ENCODE measurements at places on chromosomes 3 and 15. TPM values are rescaled to one million over a fixed set of nuclear protein-coding genes. Genes with fewer than 3 reads are reported as not detected.

WDR73 gene
- total RNA-seq = 8.9 TPM

- DNase-seq = peak; percentile 33
Observed at GRCh38 chr3:50675179-50676030, 678 bp downstream of the DOCK3 start.

SH2D7 gene
- not detected for total RNA-seq

- DNase-seq = no peak
Observed at GRCh38 chr3:66075281-66075680, 36.6 kb upstream of the MAGI1 start.

PIGZ gene
- 8.0 TPM for total RNA-seq

CAV3 gene
- 56.0 TPM for total RNA-seq

- no peak for DNase-seq
Observed at GRCh38 chr3:190096345-190096744, 24.4 kb downstream of the P3H2 start.

DNA sequence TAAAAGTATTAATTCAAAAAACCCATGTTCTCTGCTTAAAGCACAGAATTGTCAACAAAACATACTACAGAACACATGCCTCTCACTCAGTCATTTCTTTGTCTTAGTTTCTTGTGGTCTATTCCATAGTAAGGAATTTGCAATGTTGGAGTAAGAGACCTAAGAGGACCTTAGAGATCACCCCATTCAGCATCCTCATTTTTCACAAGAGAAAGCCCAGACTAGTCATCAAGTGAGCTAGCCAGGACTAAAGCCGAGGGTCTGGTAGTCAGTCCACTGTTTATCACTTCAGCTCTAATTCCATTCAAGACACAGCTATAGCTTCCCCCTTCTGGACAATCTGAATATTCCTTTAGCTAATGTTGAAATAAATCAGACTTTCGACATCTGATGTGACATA, 601.1 kb downstream of the FHIT start:
- no peak for DNase-seq

GRCh38 chr3:123385001-123385401, 63.9 kb downstream of the ADCY5 start:
- no peak for DNase-seq

TMEM212 gene
- total RNA-seq = not detected

LRTM1 gene
- not detected for total RNA-seq

- DNase-seq = no peak
Observed at GRCh38 chr3:112813723-112814171, 32.9 kb downstream of the CD200R1L start.

DNA sequence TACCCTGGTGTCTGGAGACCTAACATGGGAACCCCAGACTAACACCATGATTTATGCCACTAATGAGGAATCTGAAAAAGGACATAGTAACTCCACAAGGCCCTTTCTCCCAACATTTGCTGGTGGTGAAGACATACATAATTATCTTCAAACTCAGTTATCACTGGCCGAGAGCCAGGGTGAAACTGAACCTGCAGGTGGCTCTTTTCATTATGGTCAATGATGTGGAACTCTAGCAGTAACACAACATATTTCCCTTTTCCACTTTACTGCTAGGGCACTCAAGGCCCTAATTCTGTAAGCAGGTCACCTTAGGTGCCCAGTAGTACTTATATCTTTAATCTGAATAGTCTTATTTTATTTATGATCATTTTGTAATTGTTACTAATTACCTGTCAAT, 326.4 kb upstream of the SATB1 start:
- no peak for DNase-seq

DNA sequence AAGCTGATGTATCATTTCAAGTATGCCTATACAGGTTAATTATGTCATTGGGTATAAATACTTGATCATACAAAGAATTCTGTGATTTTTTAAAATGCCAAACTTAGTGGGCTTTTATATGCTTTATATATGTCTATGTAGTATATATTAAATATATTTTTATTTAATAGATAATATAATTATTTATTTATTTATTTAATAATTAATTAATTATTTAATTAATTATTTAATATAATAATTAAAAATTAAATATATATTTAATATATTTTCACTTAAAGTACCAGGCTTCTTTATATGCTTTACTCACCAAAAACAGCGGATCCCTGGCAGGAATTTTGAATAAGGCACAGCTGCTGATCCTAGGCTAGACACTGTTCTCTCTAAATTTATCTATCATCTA, 687.0 kb downstream of the VGLL3 start:
- DNase-seq = no peak

- no peak for DNase-seq
Observed at GRCh38 chr3:42229942-42230688, 35.9 kb downstream of the CCK start.

DNA sequence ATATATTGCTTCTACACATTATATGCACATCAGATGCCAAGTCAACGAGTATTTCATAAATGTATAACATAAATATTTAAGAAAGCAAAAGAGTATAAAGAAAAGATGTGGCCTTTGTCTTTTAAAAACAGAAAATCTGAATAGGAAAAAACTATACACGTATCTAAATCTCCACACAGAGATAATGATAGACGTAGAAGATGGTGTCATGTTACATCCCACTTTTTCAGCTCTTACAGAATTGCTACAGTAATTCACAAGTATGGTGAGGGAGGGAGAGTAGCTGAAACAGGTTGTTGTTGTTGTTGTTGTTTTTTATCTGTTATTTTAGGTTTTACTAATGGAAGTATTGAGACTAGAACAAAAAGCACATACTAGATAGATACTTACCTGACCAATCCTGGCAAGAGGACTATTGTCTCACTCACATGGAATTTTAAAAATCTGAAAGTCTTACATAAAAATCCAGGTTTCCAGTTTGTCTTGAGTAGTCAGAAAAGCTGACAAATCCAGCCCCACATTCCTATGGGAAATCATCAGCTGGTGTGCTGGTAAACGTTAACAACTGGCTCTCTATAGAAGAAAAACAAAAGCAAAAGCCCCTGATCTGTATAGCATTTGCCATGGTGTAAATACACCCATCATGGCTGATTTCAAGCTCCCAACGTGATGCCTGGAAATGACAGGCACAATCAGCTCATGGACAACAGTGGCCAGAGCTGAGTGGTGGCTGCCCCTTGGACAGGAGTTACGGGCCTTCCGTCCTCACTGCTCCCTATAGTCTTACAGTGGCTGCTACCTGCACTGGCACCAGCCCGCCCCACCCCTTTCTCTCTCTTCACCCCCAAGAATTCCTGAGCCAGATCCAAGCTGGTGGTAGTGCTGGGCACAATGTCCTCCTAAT, 47.4 kb upstream of the VGLL4 start:
- DNase-seq = no peak

MOBP gene
- not detected for total RNA-seq

TM6SF1 gene
- total RNA-seq = 23.4 TPM
